ENCODE measurements at places on chromosomes 7 and 10.

DNA sequence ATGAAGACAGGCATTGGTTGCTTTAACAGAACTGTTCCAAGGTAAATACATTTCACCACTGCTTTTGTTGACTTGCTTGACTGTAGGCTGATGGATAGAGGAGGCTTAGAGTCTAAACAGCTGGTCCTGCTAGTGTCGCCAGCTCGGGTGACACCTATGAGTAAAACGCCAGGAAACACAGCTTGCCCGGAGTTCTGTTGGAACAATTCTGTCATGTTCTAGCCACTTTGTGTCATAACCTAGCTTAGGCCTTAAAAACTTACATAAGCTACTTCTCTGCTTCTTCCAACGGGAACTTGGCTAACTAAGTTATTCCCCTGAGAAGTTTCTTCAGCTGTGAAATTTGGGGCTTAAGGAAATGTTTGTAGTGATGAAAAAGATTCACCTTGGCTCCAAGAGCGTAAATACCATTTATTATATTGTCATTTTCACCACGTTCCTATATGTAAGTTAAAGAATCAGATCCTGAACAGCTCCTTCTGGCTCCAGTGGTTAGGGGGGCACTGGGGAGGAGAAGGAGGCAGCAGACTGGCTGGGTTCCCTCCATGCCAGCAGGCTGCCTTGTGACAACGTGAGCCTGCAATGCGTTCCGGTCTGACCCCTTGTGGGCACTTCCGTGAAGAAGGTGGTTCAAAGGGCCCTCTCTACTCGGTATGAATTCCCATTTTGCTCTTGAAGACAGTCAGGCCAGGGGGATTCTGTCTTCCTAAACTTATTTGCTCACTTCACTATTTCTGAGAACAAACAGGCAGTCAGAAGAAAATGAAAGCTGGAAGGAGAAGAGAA, 253.2 kb downstream of the BMPER start:
- no peaks in the 10 kb centered on the region for H3K27me3 ChIP-seq
- no peak overlapping the region for H3K4me3 ChIP-seq
- H3K4me1 ChIP-seq: no peaks in the 10 kb centered on the region
- H3K27ac ChIP-seq: no peak overlapping the region
- H3K36me3 ChIP-seq: no peaks in the 10 kb centered on the region

DNA sequence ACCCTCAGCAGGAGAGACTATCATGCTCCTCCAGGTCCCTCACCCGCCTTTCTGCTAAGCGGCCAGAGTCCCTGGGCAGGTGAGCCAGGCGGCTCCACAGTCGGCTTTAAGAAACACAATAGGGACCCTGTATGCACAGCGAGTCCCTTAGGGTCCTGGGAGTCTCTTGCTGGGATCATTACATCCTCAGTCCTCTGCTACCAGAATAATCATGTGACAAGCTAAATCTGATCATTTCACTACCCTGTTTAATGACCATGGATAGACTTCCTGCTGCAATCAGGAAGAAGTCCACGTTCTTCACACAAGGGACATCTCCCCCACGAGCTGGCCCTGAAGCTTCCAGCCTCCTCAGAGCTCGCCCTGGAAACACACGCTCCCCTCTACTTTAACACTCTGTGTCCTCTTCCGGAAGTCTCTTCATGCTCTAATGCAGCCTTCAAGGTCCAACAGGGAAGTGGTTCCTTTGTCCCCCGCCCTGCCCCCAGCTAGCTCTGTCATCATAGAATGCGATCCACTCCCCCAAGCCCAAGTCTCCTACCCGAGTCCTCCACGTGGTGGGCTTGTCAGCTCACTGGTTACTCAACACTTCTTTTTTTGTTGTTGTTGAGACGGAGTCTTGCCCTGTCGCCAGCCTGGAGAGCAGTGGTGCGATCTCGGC, 101.5 kb downstream of the RNF216 start:
- H3K36me3 ChIP-seq: peaks cover 6% of the 10 kb centered on the region
- no peak overlapping the region for H3K27ac ChIP-seq
- no peak for DNase-seq
- H3K4me1 ChIP-seq: peaks cover 62% of the 10 kb centered on the region
- H3K27me3 ChIP-seq: no peaks in the 10 kb centered on the region

GRCh38 chr10:93554760-93555432, 11.6 kb upstream of the FFAR4 start:
- no peak overlapping the region for H3K27ac ChIP-seq
- no peaks in the 10 kb centered on the region for H3K4me1 ChIP-seq

DNA sequence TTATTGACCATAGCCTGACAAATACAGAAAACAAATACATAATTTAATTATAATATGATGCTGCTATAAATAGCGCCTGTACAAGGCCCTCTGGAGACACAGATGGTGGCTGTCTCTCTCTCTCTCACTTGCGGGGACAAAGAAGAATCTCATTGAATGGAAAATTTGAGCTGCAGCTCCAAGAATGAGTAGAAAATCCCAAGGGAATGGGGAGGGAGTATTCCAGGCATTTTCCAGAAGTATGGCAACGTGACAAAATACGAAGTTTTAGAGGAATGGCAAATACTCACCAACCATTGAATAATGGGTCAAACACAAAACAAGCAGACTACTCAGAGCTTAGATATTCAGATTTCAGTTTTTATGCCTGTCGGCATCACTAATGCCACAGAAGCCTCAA, 179.9 kb downstream of the NRP1 start:
- no peak for DNase-seq
- peaks cover 65% of the 10 kb centered on the region for H3K4me1 ChIP-seq
- no peaks in the 10 kb centered on the region for H3K36me3 ChIP-seq
- no peaks in the 10 kb centered on the region for H3K27me3 ChIP-seq

Data from CD4-positive, alpha-beta memory T cell (primary cell).